ENCODE measurements at places on chromosomes 13 and 19.

- no peak for DNase-seq
Measured at GRCh38 chr19:2426611-2427428, 566 bp downstream of the TIMM13 start.

DNA sequence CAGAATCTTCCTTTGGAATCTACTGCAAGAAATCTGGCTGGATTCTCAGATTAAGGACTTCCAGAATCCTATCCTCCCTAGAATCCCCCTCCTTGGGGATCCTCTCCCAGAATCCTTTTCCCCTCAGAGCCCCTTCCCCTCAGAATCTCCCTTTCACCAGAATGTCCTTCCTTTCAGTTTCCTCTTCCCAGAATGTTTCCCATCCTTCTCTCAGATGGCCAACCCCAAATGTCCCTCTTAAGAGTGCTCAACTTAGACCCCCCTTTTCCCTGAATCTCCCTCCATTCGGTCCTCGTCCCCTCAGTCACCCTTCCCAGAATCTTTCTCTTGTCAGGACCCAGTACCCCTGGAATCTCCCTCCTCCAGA lies 584 bp upstream of the RPS16 start:
- no peak for DNase-seq

DNA sequence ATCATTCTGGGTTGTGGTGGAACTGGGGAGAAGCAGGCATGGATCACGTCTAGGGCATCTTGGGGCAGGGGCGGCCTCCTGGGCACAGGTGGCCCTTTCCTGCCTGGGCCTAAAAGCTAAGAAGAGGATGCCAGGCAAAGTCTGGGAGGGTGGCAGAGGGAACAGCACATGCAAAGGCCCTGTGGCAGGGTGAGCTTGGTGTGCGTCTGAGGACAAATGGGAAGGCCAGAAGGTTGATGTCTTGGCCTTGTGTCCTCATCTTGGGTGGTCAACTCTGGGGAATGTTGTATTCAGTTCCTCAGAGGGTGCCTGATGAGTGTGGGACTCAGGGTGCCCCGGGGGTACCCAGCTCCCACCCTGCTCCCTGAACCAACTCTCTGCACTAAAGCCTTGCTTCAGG lies 5.4 kb upstream of the PLK5 start:
- DNase-seq: no peak

GRCh38 chr13:84038001-84038400 lies 155.7 kb upstream of the SLITRK1 start:
- no peak for DNase-seq

GRCh38 chr13:90443268-90443667 lies 904.2 kb upstream of the MIR17HG start:
- no peak for DNase-seq

DNA sequence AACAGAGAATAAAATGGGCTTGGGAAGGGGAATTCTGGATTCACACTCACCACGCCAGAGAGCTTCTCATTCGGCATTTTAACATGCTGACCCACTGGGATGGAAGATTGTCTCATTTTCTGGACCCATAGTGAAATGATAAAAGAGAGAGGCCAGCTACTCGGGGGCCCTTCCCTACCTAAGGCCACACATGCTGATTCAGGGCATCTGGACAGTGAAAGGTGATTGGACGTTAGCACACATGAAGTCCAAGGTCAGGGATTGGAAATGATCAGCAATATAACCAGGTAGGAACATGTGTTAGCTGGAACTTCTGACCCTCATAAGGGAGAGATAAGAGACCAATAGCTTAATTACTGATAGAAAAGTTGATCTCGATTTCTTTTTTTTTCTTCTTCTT lies 183.7 kb downstream of the NUFIP1 start:
- DNase-seq: no peak

DNA sequence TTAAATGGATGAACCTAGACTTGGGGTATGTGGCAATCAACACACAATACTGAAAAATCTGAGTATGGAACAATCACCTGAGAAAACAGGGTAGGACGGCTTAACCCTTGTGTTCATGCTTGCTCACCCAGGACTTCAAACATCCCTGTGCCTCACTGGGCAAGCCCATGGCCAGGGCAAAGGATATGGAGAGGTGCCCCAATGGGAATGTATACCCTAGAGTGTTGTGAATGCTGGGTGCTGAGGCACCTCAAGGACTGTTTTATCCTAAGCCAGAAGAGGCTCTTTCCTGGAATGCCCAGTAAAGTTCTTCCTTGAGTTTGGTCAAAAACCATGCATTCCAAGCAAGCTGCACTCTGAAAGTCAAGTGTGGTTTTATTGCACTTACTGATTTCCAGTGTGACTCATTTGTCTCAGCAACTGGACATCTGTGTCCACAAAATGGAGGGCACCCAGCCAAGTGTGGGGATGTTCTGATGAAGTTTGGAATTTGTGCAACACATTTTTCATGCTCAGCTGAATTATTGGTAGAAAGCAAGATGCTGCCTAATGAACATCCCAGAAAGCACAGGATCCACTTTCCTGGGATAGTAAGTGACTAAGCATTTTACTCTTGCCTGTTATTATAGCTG lies 531.3 kb downstream of the RFC3 start:
- no peak for DNase-seq

- DNase-seq: no peak
Measured at GRCh38 chr19:2329501-2329916, 1.0 kb downstream of the SPPL2B start.

DNA sequence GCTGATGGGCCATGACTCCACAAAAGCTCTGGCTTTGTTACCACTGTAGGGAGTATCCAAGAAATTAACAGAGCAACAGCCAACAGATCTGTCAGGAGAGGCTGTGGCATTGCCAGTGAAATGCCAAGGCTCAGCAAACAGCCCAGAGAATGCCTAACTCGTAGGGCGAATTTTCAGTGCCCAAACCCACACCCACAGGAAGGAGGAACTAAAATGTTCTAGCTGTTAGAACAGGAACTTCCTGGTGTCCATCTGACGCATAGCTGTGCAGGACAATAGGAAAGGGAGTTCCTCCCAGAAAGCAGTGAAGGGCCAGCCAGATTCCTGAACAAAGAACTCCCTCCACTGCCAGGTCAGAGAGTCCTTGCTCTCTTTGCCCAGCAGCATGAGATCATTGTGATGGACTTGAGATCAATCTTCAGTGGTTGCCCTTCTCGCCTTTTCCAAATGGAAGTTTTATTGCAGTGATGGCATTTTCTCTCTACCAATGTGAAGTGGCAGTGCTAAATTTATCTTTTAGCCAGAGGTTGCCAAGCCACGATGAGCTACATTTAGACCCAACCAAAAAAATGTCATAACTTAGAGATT lies 224.2 kb upstream of the STARD13 start:
- no peak for DNase-seq

- no peak for DNase-seq
Measured at GRCh38 chr13:48446464-48446863, 33.6 kb upstream of the LPAR6 start.

DNA sequence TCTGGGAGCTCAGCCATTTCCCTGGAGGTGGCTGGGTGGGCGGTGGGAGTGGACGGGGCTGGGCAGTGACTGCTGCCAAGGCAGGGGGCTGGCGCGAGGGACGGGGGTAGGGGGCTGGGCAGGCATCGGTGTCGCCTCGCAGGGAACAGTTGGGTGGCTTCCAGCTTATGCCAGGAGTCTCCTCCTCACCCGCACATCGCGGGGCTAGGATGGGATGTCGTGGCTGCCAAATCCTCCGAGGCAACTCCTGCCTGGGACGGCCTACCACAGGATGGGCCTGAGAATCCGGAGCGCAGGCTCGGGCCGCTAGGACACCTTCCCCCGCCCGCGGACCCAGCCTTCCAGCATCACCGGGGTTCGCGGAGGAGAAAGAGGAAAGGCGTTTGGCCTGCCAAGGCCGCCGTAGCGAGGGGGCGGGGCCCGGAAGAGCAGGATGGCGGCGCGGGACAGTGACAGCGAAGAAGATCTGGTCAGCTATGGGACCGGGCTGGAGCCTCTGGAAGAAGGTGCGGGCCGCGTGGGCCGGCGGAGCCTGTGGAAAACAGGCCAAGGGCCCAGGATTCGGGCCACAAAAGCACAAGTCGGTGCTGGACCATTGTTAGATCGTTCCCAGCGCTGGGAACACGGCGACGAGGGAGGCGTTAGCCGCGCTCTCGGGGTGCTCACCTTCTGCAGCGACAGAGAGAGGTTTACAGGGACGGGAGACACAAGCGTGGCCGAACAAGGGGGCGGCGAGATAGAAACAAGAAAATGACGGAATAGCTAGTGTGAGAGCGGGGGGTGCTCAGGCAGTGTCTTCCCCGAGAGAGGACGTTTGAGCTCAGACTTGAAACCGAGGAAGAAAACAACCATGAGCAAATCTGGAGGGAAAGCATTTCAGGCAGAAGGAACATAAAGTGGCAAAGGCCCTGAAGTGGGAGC lies at the start of gene GPATCH1:
Gene GPATCH1, plus strand, starts transcription at position 421 of the 921 bp plus-strand sequence. Its CDS starts 13 bp downstream, at position 434.
- peak; percentile 43 for DNase-seq

- no peak for DNase-seq
Measured at GRCh38 chr19:18317961-18318800, 4.7 kb downstream of the LSM4 start.

DNA sequence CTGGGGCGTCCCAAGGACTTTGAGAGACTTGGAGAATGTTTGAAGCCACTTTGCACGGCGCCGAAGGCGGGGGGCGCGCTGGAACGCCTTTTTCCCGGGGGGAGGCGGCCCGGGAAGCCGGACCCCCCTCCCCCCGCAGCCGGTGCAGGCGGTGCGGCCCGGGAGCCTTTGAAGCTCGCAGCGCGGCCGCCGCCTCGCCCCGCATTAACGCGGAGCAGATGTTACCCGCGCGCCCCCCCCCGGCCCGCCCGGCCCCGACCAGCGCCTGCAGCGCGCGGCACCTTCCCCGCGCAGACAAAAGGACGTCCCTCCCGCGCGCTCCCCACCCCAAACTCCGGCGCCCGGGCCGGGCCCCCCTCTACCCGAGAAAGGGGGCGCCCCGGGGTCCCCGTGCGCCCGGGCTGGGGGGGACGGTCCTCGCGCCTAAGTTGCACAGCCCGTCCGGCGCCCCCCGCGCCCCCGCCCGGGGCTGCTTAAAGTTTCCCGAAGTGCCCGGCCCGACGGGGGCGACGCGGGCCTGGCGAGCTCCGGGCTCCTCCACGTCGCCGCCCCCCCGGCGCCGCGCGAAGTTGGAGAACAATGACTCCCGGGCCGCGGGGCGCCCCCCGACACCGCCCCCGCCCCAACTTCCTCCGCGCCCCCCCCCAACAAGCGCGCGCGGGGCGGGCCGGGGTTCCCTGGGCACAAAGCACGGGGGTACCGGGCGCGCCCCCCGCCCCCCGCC lies 685 bp downstream of the TCF3 start:
- DNase-seq: no peak

GRCh38 chr13:108227651-108228272 lies 9.6 kb downstream of the ABHD13 start:
- DNase-seq: no peak

DNA sequence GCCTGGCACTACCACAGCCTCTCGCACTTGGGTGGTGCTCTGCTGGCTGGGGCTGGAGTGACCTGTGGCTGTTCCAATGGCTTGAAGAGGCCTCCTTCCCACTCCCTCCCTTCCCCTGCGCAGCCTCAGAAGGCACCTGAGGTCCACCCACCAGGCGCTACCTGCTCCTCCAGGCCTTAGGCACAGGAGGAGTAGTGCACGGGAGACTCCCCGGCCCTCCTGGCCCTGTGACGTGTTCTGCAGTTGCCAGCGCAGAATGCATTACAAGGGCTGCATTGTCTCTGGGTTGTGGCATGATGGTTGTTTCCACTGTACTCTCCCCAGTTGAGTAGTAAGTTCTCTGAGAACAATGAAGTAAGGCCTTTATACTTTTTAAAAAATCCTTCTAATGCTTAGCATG lies 128.6 kb downstream of the TEX29 start:
- no peak for DNase-seq

DNA sequence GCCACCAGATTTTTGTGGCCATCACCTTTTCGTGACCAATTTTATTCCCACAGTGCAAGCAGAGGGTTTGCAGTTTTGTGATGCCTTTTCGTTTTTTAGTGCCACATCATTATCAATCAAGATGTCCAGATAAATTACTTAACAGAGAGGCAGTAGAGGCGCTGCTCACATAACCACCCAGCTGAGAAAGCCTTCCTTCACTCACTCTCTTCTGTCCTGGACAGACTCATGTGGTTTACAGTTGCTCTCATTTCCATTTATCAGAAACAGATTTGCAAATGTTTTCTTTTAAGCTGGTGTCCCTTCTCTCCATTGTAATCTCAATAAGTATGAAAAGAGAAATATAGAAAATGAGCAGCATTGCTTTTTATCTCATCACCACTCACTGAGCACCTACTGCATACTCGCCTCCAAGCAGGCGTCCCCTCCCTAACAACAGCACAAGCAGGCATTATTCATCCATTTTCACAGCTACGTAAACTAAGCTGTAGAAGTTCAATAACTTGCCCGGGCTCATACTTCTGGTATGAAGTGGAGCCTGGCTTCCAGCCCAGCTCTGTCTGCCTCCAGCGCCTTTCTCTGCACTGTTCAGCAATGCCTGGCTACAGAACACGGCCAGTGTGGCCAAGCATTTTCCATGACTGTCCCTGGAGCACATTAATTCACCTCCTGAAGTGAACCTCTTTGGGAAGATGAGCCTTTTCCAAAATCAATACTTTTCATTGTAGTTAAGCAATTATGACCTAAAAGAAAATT lies 34.6 kb upstream of the KATNAL1 start:
- DNase-seq: no peak

GRCh38 chr13:96749825-96750224 lies 244.5 kb downstream of the OXGR1 start:
- no peak for DNase-seq

GRCh38 chr13:25302121-25302520 lies 696 bp downstream of the NUP58 start:
- no peak for DNase-seq

DNA sequence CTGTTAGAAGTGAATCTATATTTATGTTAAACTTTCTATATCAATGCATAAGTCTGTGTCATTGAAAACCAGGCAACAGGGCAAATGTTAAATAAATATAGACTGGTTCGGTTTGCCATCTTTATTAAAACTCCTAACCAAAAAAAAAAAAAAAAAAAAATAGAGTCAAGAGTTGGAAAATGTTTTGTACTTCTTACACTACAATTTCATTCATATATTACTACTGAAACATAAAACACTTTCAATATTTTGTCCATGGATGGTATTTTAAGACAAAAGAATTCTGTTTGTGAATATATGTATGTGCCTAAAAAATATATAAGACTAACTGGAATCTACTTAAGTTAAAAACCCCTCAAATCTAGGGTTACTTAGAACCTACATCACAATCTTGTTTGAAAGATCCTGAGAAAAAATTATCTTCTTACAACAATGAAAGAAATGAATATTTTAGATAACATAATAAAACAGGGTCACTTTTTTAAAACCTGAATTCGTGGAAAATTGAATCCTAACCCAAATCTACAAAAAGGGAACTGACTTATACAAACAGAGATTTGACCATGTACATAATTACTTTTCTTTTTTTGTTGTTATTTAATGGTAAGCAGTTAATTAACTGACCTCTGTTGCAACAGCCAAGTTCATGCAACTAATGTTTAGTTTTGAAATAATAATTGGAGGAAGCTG lies 5.1 kb downstream of the DACH1 start:
- no peak for DNase-seq

DNA sequence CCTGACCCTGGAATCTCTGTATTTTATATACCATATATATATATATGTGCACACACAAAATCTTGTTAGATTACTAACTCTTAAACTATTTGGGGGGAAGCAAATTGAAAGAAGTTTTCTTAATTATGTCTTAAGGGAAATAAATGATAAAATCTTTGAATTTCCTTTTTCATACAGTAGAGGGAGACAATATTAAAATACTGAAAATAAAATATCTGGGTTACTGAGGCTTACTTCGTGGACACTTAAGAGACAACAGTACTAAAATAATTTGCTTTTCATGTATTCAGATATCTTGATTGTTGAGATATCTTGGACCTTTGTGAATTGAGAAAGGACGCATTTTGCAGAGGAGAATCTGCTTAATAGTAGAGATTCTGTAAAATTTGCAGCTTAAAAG lies 17.0 kb downstream of the SUGT1 start:
- no peak for DNase-seq

- no peak for DNase-seq
Measured at GRCh38 chr13:65601855-65602254, 1628.3 kb downstream of the PCDH9 start.
